Stimulated activated CD8-positive, alpha-beta memory T cell treated with anti-CD3 and anti-CD28 coated beads, Interleukin-2, amount 100 ng/mL, for 48 hours (primary cell): ENCODE measurements at places on chromosomes 12 and 14.

GRCh38 chr12:118495296-118495695 lies 118.9 kb downstream of the SUDS3 start:
- DNase-seq = no peak

DNA sequence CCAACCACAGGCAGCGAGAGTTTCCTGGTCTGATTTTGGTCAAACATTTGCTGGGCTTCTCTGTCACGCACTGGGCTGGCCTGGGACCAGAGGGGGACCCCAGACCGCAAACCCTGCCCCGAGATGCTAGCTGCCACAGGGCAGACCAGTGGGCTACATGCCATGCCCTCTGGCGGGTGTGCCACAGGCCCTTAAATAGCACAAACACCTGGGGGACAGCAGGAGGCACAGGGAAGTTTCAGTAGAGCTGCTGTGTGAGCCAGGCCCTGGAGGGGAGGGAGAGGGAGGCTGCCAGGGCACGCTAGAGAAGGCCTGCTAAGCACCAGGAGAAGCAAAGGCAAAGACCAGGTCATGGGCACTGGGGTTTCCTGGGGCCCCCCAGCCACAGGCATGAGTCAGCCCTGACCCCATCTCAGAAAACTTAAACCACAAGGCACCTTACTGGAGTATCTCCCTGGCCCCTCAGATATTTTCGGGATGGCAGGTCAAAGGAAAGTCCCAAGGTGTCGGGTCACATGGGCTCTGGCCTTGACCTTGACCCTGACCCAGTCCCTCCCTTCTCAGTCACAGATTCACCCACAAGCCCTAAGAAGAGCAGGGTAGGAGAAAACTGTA lies 29.2 kb downstream of the ITPK1 start:
- DNase-seq = no peak

DNA sequence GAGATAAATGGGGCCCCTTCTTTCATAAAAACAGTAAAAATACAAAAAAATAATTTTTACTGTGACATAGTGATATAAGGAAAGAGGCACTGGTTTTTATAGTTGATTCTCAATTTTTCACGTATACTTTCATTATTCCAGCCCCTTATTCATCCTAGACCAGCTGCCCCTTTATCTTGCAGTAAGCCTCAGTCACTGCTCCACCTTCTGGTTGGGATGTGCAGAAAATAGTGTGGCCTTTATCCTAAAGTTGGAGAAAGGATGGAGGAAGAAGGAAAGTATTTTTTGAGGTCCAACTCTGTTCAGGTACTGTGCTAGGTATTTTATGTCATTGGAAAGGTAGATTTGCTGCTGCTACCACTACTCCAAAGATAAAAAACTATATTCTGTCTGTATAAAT lies 172.7 kb downstream of the ANO6 start:
- no peak for DNase-seq

GRCh38 chr14:102277874-102278630 lies 26.9 kb downstream of the MOK start:
- DNase-seq = no peak

GRCh38 chr12:120365675-120366340 lies 3.2 kb downstream of the MSI1 start:
- DNase-seq = no peak

DNA sequence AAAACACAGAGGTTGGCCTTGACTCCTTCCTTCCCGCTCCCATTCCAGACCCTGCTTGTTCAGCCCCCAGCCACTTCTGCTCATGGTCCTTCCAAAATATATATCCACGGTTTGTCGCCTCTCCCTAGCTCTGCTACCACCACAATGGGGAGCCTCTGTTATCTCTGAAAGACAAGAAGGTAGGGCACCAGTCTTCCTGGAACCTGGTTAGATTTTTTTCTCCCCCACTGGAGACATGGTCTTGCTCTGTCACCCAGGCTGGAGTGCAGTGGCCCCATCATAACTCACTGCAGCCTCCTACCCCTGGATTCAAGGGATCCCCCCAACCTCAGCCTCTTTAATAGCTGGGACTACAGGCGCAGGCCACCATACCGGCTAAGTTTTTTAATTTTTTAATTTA lies 95.7 kb downstream of the PTPN11 start:
- no peak for DNase-seq

- DNase-seq = no peak
Measured at GRCh38 chr14:81301813-81302212, 81.1 kb upstream of the GTF2A1 start.

DNA sequence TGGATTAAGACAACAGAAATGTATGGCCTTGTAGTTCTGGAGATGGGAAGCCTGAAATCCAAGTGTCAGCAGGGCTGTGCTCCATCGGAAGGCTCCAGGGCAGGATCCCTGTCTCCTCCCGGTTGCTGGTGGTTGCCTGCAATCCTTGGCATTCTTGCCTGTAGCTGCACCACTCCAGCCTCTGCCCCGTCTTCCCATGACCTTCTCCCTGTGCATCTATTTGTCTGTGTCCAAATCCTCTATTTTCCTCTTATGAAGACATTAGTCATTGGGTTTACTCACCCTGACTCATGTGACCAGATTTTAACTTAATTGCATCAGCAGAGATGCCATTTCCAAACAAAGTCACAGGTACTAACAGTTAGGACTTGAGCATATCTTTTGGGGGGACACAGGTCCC lies 15.1 kb downstream of the TUNAR start:
- DNase-seq = no peak

DNA sequence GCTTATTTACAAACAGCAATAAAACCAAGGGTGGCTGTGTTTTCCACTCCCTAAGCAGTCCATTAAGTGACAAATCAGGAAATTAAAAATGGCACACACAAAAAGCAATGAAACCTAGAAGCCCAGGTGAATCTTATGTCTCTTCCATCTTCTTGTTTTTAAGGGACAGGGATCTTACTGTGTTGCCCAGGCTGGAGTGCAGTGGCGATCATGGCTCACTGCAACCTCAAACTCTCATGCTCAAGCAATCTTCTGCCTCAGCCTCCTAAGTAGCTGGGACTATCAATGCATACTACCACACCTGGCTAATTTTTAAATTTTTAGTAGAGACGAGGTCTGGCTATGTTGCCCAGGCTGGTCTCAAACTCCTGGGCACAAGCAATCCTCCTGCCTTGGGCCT lies 52.4 kb upstream of the CERS5 start:
- DNase-seq = no peak

GRCh38 chr12:7832059-7832696 lies 40.5 kb downstream of the SLC2A14 start:
- no peak for DNase-seq

DNA sequence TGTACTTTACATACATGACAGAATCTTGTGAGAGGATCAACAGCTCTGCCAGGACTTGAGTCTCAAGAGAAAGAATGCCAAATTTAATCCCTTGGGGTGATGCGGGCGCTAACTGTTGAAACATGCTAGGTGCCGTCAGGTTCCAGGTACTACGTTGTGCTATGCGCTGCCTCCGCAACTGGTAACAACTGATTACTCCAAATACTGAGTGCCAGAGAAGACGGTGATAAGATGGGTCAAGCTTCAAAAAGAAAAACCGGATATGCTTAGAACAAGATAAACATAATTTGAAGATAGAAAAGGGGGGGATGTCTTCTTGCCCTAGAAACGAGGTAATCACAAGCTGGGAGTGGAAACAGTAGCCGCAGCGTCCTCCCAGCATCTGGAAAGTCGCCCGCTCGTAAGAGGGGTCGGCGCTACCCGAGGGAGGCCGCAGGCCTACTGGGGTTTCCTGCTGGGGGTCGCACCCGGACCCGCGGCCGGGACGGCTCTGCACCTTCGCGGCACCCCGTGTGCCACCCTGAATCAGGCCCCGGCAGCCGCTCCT lies 678 bp downstream of the ZBTB25 start:
- DNase-seq = no peak
